ENCODE measurements at places on chromosomes 11 and 22. TPM values are rescaled to one million over a fixed set of nuclear protein-coding genes. Genes with fewer than 3 reads are reported as not detected.

Gene UBQLNL
- total RNA-seq = not detected

Gene KCNQ1
- total RNA-seq = not detected

Gene OR6X1
- not detected for total RNA-seq

Gene MAP6
- total RNA-seq = not detected

Gene SCARF2
- total RNA-seq = 0.35 TPM

Gene KRTAP5-2
- total RNA-seq = not detected

Gene LRRC56
- 0.75 TPM for total RNA-seq

Gene APOBEC3B
- total RNA-seq = 1.0 TPM

Gene AIFM3
- total RNA-seq = 1.1 TPM

Gene MYOD1
- total RNA-seq = not detected

Gene MMP12
- not detected for total RNA-seq

DNA sequence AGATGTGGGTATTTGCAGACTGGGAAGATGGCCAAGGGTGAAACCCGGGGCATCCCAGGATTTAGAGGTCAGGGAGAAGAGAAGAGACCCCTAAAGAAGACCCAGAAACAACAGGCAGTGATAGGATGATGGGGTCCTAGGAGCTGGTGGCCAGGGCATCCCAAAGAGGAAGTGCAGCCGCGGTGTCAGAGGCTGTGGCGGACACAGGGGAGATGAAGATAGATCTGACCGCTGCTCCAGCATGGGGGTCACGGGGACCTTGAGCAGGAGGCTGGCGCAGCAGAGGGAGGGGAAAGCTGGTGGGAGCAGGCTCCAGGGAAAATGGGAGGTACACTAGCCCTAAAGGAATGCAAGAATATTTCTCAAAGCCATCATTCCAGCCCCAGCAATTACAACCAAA, 47.3 kb downstream of the CTTN start:
- no peak for DNase-seq

- peak; percentile 55 for DNase-seq
Measured at GRCh38 chr11:7977232-7977917, 9.8 kb upstream of the EIF3F start.

GRCh38 chr11:111531687-111532364, 8.7 kb upstream of the LAYN start:
- peak; percentile 86 for DNase-seq

GRCh38 chr22:37734964-37735451, 38.2 kb downstream of the TRIOBP start:
- DNase-seq = no peak

GRCh38 chr22:17346578-17346977, 22.7 kb upstream of the CECR2 start:
- DNase-seq = peak; percentile 35

DNA sequence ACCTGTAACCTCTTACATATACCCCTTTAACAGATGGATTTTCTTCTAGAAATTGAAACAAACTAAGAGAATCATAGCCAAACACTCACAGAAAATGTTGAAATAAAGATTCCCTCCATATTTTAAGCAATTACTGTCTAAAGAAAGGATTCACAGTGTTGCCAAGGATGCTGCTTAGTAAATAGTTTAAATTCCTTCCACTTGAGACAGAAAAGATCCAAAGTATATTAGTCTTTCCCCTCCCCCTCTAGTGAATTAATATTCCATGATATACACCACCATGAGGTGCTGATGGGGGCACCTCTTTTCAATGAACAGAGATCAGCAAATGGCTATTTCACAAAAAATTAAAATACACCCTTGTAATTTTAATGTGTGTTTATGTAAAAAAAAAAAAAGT, 186.8 kb downstream of the SOX6 start:
- DNase-seq = no peak

DNA sequence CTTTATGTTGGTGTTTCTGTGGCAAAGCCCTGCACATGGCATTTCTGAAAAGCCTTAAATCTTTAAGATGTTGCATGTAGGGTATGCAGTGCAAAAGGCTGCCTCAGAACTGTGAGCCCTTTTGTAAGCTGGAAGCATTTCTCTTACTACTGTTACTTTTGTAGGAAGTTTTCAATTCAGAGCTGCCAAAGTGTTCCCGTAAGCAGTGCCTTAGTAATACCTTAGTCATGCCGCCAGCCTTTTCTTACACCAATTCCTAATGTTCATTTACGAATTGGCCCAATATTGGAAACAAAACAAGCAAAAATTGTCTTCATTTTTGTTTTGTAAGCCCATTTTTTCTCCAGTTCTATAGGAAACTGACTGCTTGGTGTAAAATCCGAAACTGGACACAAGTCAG, 67.4 kb upstream of the RASSF10 start:
- no peak for DNase-seq

GRCh38 chr11:32426192-32426591, 9.1 kb downstream of the WT1 start:
- no peak for DNase-seq

DNA sequence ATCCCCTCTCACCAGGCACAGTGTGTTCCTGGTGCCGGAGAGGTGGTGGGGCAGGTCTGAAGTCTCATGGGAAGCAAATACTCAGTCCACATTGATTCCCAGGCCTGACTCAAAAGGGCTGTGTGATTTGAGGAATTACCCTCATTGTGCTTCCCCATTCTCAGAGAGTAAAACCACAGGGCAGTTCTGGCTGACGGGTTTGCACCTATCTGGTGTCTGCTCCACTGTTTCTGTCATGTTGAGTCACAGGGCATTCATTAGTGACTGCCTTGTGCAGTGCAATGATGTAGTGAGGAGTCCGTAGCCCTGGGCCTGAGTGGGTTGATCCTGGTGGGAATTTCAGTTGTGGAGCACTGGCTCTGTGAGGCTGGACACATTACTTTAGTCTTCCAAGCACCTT, 85.2 kb upstream of the ARHGAP20 start:
- DNase-seq = no peak

- no peak for DNase-seq
Measured at GRCh38 chr22:37162221-37163095, 12.7 kb upstream of the IL2RB start.

GRCh38 chr22:38681582-38682335, at the start of gene TOMM22:
Gene TOMM22 (plus strand): TSS chr22:38681957. CDS start chr22:38681979, 22 bp downstream.
- DNase-seq = peak; percentile 83

DNA sequence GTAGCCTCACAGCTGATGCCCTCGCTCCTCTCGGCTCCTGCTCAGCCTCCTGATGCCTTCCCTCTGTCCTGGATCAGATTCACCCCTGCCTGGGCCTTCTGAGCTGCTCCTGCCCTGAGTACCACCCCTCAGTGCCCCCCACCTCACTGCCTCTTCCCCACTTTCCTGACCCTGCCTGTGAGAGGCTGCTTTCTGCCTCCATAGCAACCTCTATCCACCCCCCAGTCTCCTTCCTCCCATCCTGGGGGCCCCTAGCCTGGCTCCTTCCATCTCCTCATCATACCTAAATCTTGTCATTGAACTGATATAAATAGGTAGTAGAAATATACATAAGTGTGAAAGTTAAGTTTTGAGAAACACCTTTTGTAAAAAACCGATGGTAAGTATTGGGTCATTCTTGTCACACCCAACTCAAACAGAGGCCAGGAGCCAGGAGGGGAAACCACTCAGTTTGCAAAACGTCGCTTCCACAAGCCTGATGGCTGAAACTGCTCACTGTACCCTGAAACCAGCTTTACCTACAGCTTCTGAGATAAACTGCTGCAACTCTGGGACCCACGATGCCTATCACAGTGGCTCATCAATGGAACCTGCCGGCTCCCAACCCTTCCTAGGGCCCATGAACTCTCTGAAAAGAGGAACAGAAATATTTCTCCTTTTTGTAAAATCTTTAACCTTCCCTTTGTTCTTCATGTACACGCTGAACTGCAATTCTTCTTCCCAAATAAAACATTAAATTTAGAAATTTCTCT, 4.8 kb upstream of the APOBEC3H start:
- no peak for DNase-seq

DNA sequence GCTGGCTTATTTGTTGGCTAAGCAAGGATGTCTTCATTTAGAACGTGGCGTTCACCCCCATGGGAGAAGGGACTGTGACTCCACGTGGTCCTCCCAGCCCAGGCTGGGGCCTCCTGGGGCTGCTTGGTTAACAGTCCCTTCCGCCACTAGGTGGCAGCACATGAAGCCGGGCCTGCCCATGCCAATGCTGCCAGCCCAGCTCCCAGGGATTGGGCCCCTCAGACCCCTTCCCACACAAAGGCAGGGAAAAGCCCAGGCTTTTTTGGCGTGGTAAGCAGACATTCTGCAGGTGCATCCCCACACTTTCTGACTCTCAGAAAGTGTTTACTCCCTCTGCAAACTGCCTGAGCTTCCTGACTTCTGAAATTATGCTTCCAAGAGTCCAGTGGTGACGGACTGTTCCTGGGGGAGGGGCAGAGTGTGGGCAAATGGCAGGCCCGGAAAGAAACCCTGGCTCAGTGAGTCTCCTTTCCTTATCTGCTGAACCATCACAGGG, 3.1 kb downstream of the CBX6 start:
- DNase-seq = peak; percentile 72

GRCh38 chr22:45518580-45518991, 15.9 kb downstream of the FBLN1 start:
- peak; percentile 75 for DNase-seq

DNA sequence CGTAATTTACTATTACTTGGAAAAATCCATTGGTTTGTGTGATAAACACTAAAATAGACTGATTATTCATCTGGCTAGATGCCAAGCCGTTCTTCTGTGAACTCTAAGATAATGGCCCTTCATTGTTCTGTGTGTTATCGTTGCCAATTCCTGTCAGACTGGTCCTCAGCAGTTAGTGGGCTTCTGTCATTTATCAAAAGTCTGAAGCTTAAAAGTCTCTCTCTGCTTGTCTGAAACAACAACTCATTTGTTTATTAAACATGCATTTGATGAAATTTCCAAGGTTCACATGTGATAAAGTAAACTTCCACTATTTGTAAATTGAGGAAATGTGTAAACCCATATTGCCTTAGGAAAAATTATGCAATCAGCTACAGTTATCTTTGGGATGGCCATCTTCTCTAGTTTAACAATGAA, 21.1 kb upstream of the RDX start:
- peak; percentile 34 for DNase-seq

GRCh38 chr11:126363706-126364248, 8.3 kb downstream of the ST3GAL4 start:
- DNase-seq = no peak

DNA sequence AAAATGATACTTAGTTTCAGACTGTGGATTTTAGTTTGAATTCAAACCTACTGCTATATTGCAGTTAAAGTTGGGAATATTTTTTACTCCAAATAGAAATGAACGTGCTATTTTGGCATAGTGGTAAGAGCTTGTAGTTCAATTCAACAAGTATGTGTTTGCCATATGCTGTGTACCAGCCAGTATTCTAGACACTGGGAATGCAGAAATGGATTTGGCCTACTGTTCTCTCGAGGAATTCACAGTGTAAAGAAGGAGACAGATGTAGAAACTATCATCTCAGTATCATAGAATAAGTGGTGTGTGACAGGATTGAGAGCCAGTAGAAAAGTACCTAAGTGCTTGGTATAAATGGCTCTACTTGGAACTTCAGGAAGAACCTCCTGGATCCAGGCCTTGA, 80.4 kb downstream of the ATXN10 start:
- DNase-seq = no peak

GRCh38 chr11:2358754-2359442, 18.2 kb upstream of the CD81 start:
- no peak for DNase-seq

- DNase-seq = no peak
Measured at GRCh38 chr11:46615756-46616155, 1.3 kb downstream of the HARBI1 start.

- no peak for DNase-seq
Measured at GRCh38 chr11:10232756-10233155, 61.3 kb downstream of the SBF2 start.

DNA sequence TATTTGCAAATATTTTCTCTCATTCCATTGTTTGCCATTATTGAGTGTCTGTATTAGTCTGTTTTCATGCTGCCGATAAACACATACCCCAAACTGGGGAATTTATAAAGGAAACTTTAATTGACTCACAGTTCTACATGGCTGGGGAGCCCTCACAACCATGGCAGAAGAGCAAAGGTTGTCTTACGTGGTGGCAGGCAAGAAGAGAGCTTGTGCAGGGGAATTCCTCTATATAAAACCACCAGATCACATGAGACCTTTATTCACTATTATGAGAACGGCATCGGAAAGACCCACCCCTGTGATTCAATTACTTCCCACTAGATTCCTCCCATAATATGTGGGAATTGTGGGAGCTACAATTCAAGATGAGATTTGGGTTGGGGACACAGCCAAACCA, 10.2 kb downstream of the RASSF10 start:
- no peak for DNase-seq

DNA sequence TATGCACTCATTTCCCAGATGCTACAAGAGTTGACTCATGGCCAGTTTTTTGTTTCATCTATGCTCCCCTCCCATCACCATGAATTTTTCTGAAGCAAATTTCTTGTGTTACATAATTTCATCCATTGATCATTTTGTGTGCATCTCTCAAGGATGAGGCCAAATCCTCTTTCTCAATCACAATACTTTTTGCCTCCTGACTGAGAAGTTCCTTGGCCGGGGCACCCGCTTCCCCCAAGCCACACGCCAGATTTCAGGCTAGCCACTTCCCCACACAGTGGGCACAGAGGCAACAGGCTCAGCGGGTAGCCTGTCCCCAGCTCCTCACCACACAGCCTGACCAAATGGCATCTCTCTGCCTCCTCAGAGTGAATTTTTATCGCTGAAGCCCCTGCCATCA, 9.8 kb upstream of the DSCAML1 start:
- DNase-seq = no peak

GRCh38 chr11:27187075-27187847, 146.6 kb downstream of the BBOX1 start:
- DNase-seq = no peak

DNA sequence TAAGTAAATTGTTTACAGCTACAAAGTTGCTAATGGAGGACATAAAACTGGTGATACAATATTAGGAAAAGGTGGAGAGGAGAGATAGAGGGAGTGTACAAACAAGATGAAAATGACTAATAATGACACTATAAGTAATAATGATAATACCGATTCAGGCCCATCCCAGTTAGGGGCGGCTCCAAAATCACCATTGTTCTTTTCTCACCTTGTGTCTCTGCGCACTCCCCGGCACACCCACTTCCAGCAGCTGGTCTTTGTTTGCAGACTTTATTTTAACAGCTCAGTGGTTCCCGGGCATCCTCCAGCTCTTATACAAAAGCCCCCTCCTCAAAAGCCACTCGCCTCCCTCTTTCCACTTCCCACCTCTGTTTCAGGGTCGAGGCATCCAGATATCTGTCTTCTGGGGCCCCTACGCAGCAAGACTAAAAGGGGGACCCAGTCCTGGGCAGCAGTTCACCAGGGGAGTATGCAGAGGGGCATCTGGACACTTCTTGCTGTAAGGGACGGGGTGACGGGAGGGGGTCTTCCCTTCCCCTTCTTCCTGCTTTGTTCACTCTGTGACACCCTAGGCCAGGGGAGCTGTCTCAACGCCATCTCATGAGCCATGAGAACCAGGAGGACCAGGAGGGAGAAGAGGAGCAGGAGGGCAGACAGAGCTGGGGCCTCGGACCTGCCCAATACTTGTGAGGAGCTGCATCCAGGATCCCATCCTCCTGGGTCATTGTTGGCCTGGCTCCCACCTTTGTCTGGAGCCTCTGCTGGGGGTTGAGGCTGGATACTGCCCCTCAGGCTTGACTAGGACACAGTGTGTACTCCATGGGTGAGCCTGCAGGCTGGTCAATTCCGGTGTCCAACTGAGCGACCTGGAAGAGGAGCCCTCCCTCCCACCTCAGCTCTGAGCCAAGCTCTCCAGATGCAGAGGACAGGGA, 2.7 kb downstream of the APOL2 start:
- no peak for DNase-seq

All from MCF 10A (cell line).